Astrocyte (in vitro differentiated cells and primary cell): ENCODE measurements at places on chromosomes 4 and X. TPM values are rescaled to one million over a fixed set of nuclear protein-coding genes. Genes with fewer than 3 reads are reported as not detected.

DNA sequence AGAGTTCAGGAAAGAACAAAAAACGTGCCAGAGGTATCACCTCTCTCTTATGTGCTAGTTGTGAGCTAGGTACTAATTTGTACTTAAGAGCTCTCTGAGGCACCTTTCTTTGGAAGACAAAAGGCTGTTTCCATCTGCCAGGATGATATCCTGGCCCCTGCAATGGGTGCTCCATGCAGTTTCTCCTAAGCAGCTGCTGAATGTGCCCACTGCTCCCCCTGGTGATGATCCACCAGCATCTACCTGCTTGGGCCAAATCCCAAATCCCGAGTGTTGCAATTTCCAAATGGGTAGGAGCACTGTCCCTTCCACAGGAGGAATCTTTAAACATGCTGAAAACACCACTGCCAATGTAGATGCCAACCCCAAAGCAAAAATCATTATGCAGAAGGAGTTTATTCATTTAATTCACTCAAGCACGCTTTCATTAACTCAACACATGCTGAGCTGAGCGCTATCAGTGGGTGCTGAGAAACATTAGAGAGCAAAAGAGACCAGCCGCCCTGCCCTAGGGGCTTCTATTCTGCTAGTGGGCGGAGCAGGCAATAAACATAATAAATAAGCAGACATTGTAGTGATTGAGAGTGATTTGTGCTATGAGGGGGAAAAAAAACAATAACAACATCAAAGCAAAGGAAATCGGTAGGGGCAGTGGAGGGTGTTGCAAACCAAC lies 69.6 kb upstream of the C4orf50 start:
- H3K4me1 ChIP-seq, result no peaks in the 10 kb centered on the region
- H3K36me3 ChIP-seq, result no peaks in the 10 kb centered on the region
- DNase-seq, result no peak
- no peak overlapping the region for H3K4me3 ChIP-seq
- H3K27ac ChIP-seq, result no peak overlapping the region

DNA sequence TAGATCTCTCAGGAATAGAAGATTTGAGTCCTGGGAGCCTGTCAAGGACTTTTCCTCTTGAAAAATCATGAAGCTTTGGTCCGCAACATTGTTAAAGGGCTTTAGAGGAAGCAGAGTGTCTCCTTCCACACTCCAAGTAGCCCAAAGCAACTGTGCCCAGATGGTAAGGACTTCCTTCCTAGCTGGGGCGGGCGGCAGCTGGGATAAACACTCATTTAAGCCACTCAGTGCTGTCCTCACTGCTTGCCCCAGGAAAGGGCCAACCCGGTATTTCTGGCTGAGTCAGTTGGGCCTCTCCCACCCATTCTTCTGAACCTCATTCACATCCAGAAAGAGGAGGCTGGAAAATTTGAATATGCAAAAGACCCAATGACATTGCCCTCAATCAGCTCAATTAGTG lies 144.3 kb downstream of the CHIC2 start:
- H3K4me1 ChIP-seq, result peaks cover 12% of the 10 kb centered on the region
- no peak for DNase-seq

DNA sequence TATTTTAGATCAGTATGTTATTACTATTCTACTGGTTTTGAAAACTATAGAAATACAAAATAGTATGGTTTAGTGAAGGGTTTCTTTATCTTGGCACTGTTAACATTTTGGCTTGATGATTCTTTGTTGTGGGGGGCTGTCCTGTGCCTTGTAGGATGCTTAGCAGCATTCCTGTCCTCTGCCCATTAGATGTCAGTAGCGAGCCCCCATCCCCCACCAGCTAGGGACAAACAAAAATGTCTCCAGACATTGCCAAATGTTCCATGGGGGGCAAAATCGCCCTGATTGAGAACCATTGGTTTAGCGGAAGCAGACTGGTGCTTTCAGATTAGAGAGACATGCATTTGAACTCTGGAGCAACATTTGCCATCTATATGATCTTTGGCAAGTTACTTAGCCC lies 23.3 kb downstream of the SPARCL1 start:
- no peaks in the 10 kb centered on the region for H3K27me3 ChIP-seq
- H3K36me3 ChIP-seq, result no peaks in the 10 kb centered on the region
- H3K4me1 ChIP-seq, result peaks cover 14% of the 10 kb centered on the region
- H3K4me3 ChIP-seq, result no peak overlapping the region

GRCh38 chrX:21972721-21973120 lies 32.2 kb downstream of the SMS start:
- no peaks in the 10 kb centered on the region for H3K27me3 ChIP-seq
- peaks cover 13% of the 10 kb centered on the region for H3K4me1 ChIP-seq
- H3K27ac ChIP-seq, result peak overlapping the region; percentile 77
- peaks cover 22% of the 10 kb centered on the region for H3K36me3 ChIP-seq
- DNase-seq, result peak; percentile 89

- no peak overlapping the region for H3K4me3 ChIP-seq
- H3K27ac ChIP-seq, result no peak overlapping the region
- DNase-seq, result peak; percentile 68
Observed at GRCh38 chr4:41069257-41069656, 145.1 kb downstream of the APBB2 start.

GRCh38 chrX:117969328-117969727 lies 147.3 kb downstream of the KLHL13 start:
- H3K4me1 ChIP-seq, result peaks cover 4% of the 10 kb centered on the region
- no peaks in the 10 kb centered on the region for H3K36me3 ChIP-seq
- H3K27me3 ChIP-seq, result no peaks in the 10 kb centered on the region
- no peak overlapping the region for H3K27ac ChIP-seq
- no peak overlapping the region for H3K4me3 ChIP-seq

- no peak for DNase-seq
- H3K27ac ChIP-seq, result no peak overlapping the region
- H3K27me3 ChIP-seq, result no peaks in the 10 kb centered on the region
- no peak overlapping the region for H3K4me3 ChIP-seq
- H3K4me1 ChIP-seq, result peaks cover 10% of the 10 kb centered on the region
Observed at GRCh38 chr4:108060686-108061321, 71.1 kb downstream of the HADH start.

DNA sequence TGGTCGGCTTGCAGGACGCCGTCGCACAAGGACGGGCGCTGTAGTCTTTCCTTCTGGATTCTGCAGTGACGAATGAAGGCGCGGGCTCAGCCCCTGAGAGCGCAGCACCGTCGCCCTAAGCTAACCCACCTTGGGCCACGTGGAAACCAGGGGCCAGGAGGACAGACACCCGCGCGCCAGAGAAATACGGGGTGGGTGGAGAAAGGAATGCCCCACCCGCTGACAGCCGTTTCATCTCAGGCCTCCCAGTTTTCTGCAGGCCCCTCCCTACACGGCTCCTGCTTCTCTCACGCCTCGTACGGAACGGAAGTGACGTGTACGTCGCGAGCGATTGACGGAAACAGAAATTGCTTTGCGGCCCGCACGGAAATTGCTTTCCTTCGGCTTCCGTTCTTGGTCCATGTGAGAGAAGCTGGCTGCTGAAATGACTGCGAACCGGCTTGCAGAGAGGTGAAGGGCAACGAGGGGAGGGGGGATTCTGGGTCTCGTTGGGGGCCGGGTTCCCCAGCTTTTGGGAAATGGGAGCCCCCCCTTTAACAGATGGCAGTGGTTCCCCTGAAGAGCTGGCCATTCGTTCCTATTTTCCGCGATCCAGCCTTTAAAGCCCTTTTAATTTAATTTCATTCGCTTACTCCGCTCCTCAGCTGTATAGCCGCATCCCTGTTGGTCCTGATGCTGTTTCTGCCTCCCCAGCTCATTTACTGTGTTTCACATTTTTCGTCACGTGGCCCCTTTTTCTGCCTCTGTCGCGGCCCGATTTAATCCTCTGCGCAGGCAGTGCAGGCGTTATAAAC lies at the start of gene UTP14A:
TSS of gene UTP14A (plus strand) at position 378 of the 794 bp plus-strand sequence. CDS start at position 425, 47 bp downstream.
- peaks cover 4% of the 10 kb centered on the region for H3K4me1 ChIP-seq
- H3K4me3 ChIP-seq, result peak within 1 kb of the TSS; percentile 89
- H3K27ac ChIP-seq, result peak within 1 kb of the TSS; percentile 75

GRCh38 chr4:128810331-128810870 lies 901 bp downstream of the JADE1 start:
- H3K4me3 ChIP-seq, result peak overlapping the region; percentile 93
- no peaks in the 10 kb centered on the region for H3K36me3 ChIP-seq
- no peaks in the 10 kb centered on the region for H3K27me3 ChIP-seq

- no peaks in the 10 kb centered on the region for H3K4me1 ChIP-seq
- H3K27me3 ChIP-seq, result no peaks in the 10 kb centered on the region
- no peak overlapping the region for H3K4me3 ChIP-seq
Observed at GRCh38 chrX:121782544-121782943, 735.1 kb downstream of the GLUD2 start.

GRCh38 chr4:159655547-159655946 lies 552.7 kb downstream of the RAPGEF2 start:
- peaks cover 5% of the 10 kb centered on the region for H3K4me1 ChIP-seq
- DNase-seq, result peak; percentile 99
- no peaks in the 10 kb centered on the region for H3K27me3 ChIP-seq

DNA sequence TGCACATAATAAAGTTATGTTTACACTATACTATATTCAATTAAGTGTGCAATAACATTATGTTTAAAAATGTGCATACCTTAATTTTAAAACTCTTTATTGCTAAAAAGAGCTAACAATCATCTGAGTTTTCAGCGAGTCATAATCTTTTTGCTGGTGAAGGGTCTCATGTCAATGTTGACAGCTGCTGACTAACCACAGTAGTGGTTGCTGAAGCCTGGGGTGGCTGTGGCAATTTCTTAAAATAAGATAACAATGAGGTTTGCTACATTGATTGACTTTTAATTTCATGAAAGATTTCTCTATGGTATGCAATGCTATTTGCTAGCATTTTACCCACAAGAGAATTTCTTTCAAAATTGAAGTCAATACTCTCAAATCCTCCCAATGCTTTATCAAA lies 58.6 kb downstream of the C4orf46 start:
- H3K4me3 ChIP-seq, result no peak overlapping the region
- H3K36me3 ChIP-seq, result no peaks in the 10 kb centered on the region
- no peak overlapping the region for H3K27ac ChIP-seq
- DNase-seq, result no peak
- H3K4me1 ChIP-seq, result no peaks in the 10 kb centered on the region
- no peaks in the 10 kb centered on the region for H3K27me3 ChIP-seq

GRCh38 chrX:148536961-148537360 lies 36.5 kb downstream of the AFF2 start:
- DNase-seq, result peak; percentile 23
- H3K27ac ChIP-seq, result no peak overlapping the region
- no peaks in the 10 kb centered on the region for H3K4me1 ChIP-seq

- H3K27me3 ChIP-seq, result no peaks in the 10 kb centered on the region
- H3K4me1 ChIP-seq, result peaks cover 10% of the 10 kb centered on the region
- no peaks in the 10 kb centered on the region for H3K36me3 ChIP-seq
- no peak for DNase-seq
Observed at GRCh38 chr4:184267206-184267608, 49.5 kb upstream of the ENPP6 start.

- no peak overlapping the region for H3K4me3 ChIP-seq
- H3K4me1 ChIP-seq, result no peaks in the 10 kb centered on the region
- no peak for DNase-seq
- H3K36me3 ChIP-seq, result no peaks in the 10 kb centered on the region
- no peaks in the 10 kb centered on the region for H3K27me3 ChIP-seq
- H3K27ac ChIP-seq, result no peak overlapping the region
Observed at GRCh38 chr4:127421437-127421836, 211.3 kb upstream of the INTU start.

DNA sequence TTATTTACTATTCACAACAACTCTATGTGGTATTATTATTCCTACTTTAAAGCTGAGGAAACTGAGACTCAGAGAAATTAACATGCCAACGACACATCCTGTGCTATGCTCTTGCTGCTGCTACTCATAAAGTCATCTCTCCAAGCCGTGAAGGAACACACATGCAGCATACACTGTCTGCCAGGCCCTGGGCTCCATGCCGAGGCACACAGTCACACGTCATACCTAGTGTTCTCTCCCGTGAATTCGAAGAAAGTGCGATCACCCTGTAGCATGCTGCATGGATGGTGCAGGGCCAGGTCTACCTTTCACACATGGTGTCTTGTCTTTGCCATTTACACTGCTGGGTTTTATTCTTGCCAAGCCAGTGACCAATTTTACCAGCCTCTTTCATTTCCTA lies 34.1 kb downstream of the TBC1D1 start:
- H3K36me3 ChIP-seq, result no peaks in the 10 kb centered on the region
- H3K27me3 ChIP-seq, result no peaks in the 10 kb centered on the region
- H3K27ac ChIP-seq, result no peak overlapping the region

- no peak for DNase-seq
- H3K27me3 ChIP-seq, result no peaks in the 10 kb centered on the region
- H3K27ac ChIP-seq, result no peak overlapping the region
Observed at GRCh38 chrX:87003031-87003430, 514.6 kb upstream of the KLHL4 start.

OPN1MW2 gene
- not detected in 2 replicates for total RNA-seq

CSAG2 gene
- not detected in 2 replicates for total RNA-seq

MAGEA1 gene
- total RNA-seq, result not detected in 2 replicates

ABCB7 gene
- total RNA-seq, result 18.0 and 21.4 TPM in 2 replicates

SPATA18 gene
- total RNA-seq, result 19.0 and 20.7 TPM in 2 replicates

BMX gene
- not detected in 2 replicates for total RNA-seq

ANK2 gene
- 77.1 and 77.8 TPM in 2 replicates for total RNA-seq
